ENCODE measurements at places on chromosomes 16 and 17. TPM values are rescaled to one million over a fixed set of nuclear protein-coding genes. Genes with fewer than 3 reads are reported as not detected.
A peak's percentile ranks its signal among the peaks of the same experiment; 100 is the strongest.

ACSM2A gene
- not detected for total RNA-seq

ZPBP2 gene
- total RNA-seq = not detected

NOXO1 gene
- 1.7 TPM for total RNA-seq

PRAC2 gene
- not detected for total RNA-seq

CNGB1 gene
- total RNA-seq = not detected

- no peak overlapping the region for H3K27ac ChIP-seq
- peaks cover 2% of the 10 kb centered on the region for H3K4me1 ChIP-seq
- no peak for DNase-seq
Measured at GRCh38 chr16:30553393-30553899, 4.7 kb downstream of the ZNF764 start.

GRCh38 chr17:15012351-15012980 is 252.7 kb downstream of the PMP22 start:
- DNase-seq = no peak
- H3K27me3 ChIP-seq = no peaks in the 10 kb centered on the region
- no peaks in the 10 kb centered on the region for H3K4me1 ChIP-seq
- H3K4me3 ChIP-seq = no peak overlapping the region
- no peak overlapping the region for H3K27ac ChIP-seq

DNA sequence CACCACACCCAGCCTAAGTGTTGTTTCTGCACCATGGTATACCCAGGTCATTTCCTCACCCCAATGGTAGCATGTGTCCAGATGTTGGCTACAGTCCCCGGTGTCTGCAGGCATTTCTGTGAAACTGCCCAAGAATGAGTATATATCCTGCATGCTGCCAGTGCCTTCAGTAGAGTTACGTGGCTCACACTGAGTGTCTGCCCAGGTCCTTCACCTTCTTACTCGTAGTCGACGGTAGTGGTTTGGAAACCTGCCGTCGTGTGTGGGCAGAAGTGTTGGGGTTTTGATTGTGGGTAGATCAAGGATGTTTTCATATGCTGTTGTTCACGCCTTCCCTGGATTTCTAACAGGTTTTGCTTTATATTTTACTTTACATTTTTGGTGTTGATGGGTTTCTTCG is 16.8 kb downstream of the TCF25 start:
- H3K4me3 ChIP-seq = no peak overlapping the region
- no peak overlapping the region for H3K27ac ChIP-seq
- no peaks in the 10 kb centered on the region for H3K4me1 ChIP-seq
- H3K27me3 ChIP-seq = no peaks in the 10 kb centered on the region
- DNase-seq = no peak

- H3K4me1 ChIP-seq = no peaks in the 10 kb centered on the region
- H3K27ac ChIP-seq = no peak overlapping the region
- H3K27me3 ChIP-seq = no peaks in the 10 kb centered on the region
- H3K36me3 ChIP-seq = no peaks in the 10 kb centered on the region
- H3K4me3 ChIP-seq = no peak overlapping the region
Measured at GRCh38 chr17:17406225-17406624, 70.6 kb upstream of the MED9 start.

GRCh38 chr16:48244863-48245195 is 729 bp downstream of the LONP2 start:
- H3K27me3 ChIP-seq = no peaks in the 10 kb centered on the region
- peak overlapping the region; percentile 87 for H3K4me3 ChIP-seq
- DNase-seq = no peak
- no peaks in the 10 kb centered on the region for H3K36me3 ChIP-seq
- no peak overlapping the region for H3K27ac ChIP-seq

- no peak for DNase-seq
- H3K4me3 ChIP-seq = no peak overlapping the region
- H3K27ac ChIP-seq = no peak overlapping the region
- H3K27me3 ChIP-seq = no peaks in the 10 kb centered on the region
- no peaks in the 10 kb centered on the region for H3K36me3 ChIP-seq
Measured at GRCh38 chr16:23924128-23924527, 88.3 kb downstream of the PRKCB start.

- no peaks in the 10 kb centered on the region for H3K36me3 ChIP-seq
- peaks cover 10% of the 10 kb centered on the region for H3K4me1 ChIP-seq
- H3K27ac ChIP-seq = no peak overlapping the region
- DNase-seq = peak; percentile 64
- H3K4me3 ChIP-seq = peak overlapping the region; percentile 14
Measured at GRCh38 chr17:34414339-34414738, 51.3 kb upstream of the CCL1 start.

DNA sequence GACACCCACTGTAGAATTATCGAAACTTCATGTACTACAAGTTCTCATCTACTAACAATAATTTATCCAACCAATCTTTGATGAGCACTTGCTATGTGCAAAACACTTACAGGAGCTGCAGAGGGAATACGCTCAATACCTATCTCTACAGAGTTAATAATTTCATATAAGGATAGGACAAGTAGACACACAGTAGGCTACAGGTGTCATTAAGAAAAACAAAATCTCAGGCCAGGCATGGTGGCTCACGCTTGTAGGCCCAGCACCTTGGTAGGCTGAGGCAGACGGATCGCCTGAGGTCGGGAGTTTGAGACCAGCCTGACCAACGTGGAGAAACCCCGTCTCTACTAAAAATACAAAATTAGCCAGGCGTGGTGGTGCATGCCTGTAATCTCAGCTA is 91.3 kb upstream of the PLEKHM1 start:
- H3K27me3 ChIP-seq = no peaks in the 10 kb centered on the region
- DNase-seq = no peak
- peak overlapping the region; percentile 25 for H3K4me3 ChIP-seq
- peaks cover 26% of the 10 kb centered on the region for H3K36me3 ChIP-seq
- H3K4me1 ChIP-seq = peaks cover 5% of the 10 kb centered on the region

DNA sequence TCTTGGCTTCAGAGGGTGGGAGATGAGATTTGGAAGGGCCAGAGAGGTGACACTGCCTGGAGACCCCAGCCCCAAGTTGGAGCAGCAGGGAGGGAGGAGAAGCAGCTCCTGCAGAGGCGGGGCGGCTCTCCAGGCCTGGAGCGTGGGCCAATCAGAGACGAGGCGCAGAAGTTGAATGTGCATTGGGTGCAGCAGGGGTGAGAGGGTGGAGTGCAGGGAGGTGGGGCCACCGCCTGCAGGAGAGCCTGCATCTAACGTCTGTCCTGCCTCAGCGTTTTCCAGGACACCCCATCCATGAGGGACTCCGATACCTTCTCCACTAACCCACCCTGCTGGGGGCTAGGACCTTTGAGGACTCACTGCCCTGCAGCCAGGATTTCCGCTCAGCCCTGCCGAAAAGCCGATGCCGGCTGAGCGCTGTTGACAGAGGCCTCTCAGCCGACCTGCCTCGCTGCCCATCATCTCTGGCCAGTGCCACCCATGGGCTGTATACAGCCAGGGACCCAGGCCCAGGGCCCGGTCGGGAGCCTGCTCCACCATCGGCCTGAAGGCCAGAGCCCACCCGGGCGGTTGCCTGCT is 146.2 kb downstream of the ENGASE start:
- no peaks in the 10 kb centered on the region for H3K27me3 ChIP-seq
- peak; percentile 88 for DNase-seq
- H3K36me3 ChIP-seq = no peaks in the 10 kb centered on the region

DNA sequence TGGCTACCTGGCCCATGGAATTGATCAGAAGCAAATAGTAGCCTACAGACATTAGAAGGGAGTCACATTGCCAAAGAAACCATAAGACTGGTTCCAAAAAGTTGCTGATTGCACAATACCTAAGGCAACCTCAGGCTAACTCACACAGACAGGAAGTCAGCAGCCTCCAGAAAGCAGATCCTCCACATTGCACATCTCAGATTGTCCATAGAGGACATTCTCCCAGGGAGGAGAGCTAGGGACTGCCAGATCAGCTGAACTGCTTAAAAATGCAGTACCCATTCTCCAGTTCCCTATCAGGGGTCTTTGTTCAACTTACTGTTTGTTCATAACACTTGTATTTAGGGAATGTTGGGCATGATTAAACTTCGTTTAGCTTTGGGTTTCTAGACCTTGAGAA is 4.2 kb downstream of the CCL3 start:
- H3K27me3 ChIP-seq = no peaks in the 10 kb centered on the region
- H3K36me3 ChIP-seq = no peaks in the 10 kb centered on the region
- no peaks in the 10 kb centered on the region for H3K4me1 ChIP-seq
- H3K27ac ChIP-seq = no peak overlapping the region
- H3K4me3 ChIP-seq = no peak overlapping the region

GRCh38 chr16:68236826-68237242 is 907 bp upstream of the ESRP2 start:
- no peak overlapping the region for H3K27ac ChIP-seq
- peaks cover 16% of the 10 kb centered on the region for H3K36me3 ChIP-seq
- H3K27me3 ChIP-seq = no peaks in the 10 kb centered on the region

DNA sequence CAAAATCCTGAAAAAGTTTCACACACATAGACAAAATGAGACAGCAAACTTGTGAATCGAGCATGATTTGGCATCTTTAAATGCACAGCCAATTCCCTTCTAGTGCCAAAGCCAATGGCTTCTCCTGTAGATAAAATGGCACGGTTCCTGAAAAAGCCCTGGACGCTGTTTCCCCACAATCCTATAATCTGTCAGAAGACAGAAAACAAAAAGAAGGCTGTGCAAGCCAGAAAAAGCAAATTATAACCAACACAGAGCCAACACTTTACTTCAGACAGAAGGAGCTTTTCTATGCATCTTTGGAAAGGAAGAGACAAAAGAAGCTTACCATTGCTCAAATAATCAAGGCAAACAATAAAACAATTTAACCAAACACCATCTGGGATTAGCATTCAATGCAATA is 23.8 kb downstream of the FAM222B start:
- no peak overlapping the region for H3K27ac ChIP-seq
- H3K36me3 ChIP-seq = no peaks in the 10 kb centered on the region
- no peak overlapping the region for H3K4me3 ChIP-seq
- H3K27me3 ChIP-seq = no peaks in the 10 kb centered on the region
- no peak for DNase-seq

GRCh38 chr17:53353919-53354351 is 468.8 kb upstream of the KIF2B start:
- no peaks in the 10 kb centered on the region for H3K4me1 ChIP-seq
- H3K36me3 ChIP-seq = peaks cover 4% of the 10 kb centered on the region
- DNase-seq = no peak
- no peaks in the 10 kb centered on the region for H3K27me3 ChIP-seq

GRCh38 chr16:58157951-58158540 is 28.9 kb upstream of the CFAP20 start:
- peaks cover 7% of the 10 kb centered on the region for H3K36me3 ChIP-seq
- H3K4me1 ChIP-seq = no peaks in the 10 kb centered on the region
- H3K27ac ChIP-seq = no peak overlapping the region

DNA sequence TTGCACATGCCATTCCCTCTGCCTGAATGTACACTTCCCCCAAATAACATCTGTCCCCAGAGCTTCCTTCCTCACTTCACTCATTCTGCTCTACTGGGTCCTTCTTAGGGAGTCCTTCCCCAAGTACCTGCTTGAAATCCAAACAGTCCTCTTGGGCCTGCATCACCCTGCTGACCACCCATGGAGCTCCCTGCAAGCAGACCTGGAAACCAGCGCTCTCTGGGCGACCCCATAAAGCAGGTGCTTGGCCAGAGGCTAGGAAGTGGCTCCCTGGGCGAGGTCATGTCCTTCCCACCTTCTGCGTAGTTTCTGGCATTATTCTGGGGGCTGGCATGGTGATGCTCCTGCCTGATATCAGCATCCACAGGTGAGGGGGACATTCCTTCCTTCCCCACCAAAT is 12.2 kb upstream of the NTN1 start:
- no peak for DNase-seq
- peaks cover 3% of the 10 kb centered on the region for H3K4me1 ChIP-seq
- H3K27ac ChIP-seq = no peak overlapping the region
- H3K4me3 ChIP-seq = no peak overlapping the region
- peaks cover 30% of the 10 kb centered on the region for H3K27me3 ChIP-seq
- H3K36me3 ChIP-seq = no peaks in the 10 kb centered on the region

DNA sequence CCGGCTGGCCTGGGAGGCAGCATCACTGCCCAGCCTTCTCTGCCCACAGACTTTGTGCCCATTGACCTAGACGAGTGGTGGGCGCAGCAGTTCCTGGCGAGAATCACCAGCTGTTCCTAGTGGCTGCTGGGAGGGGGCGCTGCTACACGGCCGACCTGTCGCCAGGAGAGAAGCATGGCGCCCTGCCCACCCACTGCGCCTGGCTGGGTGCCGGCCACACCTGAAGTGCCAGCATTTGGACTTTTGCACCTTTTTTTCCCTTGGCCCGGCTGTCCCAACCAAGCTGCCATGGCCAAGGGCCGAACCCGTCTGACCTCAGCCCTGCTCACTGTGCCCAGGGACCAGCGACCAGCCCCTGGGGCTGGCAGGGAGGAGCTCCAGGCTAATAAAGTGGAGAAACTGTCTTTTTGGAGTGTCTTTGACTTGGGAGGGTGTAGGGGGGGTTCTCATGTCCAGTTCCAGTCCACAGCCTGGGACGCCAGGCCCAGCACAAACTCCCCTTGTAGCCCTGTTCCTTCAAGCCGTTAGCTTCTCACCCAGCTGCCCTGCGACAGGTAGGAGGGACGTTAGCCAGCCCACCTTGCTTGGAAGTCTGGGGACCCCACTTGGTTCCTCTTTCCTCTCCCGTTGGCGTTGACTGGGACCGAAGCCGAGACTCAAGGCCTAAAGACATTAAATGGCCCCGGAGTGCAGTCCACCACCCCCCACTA is 939 bp upstream of the WDR90 start:
- peak; percentile 71 for DNase-seq
- H3K36me3 ChIP-seq = peaks cover 4% of the 10 kb centered on the region
- H3K4me3 ChIP-seq = peak overlapping the region; percentile 74
- H3K27me3 ChIP-seq = no peaks in the 10 kb centered on the region
- no peaks in the 10 kb centered on the region for H3K4me1 ChIP-seq

DNA sequence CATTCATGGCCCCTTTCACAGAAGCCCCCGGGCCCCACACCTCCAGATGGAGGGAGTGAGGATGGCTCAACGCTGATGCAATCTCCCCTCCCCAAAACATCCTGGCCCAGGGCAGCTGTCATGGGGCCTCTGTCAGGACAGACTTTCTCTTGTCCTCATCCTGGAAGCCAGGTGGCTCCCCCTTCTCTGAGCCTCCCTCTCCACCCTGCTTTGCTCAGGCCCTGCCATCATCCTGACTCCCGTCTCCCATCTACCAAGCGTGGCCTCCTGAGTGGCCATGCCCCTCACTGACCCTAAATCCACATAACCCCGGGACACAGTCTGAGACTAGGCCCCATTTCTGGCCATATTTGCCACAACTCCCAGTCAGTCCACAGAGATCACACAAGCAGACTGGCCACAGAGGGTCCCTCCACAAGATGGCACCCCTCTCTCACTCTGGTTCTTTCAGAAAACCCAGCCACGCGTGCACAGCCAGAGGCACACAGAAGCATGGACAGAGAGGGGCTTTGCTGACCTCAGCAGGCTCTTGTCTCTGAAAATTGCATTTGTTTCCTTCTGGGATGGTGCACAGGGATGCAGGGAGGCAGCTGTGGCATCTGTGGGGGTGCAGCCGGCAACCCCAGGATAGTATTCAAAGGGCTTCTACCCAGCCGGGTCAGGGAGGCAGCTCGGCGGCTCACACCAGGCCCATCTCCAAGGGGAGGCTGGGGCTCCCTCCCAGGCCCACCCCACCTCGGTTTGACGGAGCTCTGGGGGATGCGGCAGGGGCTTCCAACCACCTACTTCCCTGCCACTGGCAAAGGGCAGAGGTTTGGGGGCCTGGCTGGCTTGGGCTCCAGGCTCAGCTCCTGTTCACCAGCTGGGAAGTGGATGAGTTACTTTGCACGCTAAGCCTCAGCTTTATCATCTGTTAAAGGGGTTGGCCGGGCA is 16.9 kb downstream of the DOC2B start:
- no peaks in the 10 kb centered on the region for H3K4me1 ChIP-seq
- peak; percentile 72 for DNase-seq
- H3K27me3 ChIP-seq = no peaks in the 10 kb centered on the region

GRCh38 chr17:50060951-50061712 is 5.2 kb downstream of the ITGA3 start:
- peaks cover 4% of the 10 kb centered on the region for H3K4me1 ChIP-seq
- H3K27ac ChIP-seq = no peak overlapping the region
- H3K36me3 ChIP-seq = no peaks in the 10 kb centered on the region
- H3K4me3 ChIP-seq = no peak overlapping the region
- H3K27me3 ChIP-seq = no peaks in the 10 kb centered on the region

Data from H9 (cell line).